ENCODE measurements at places on chromosomes 2 and 18.

- no peak for DNase-seq
These were observed 31.2 kb downstream of the TFCP2L1 start for GRCh38 chr2:121253674-121254240.

GRCh38 chr2:96642564-96643360 is at the start of gene FER1L5:
Gene FER1L5, plus strand, starts transcription at chr2:96642764. Its CDS starts 73 bp downstream, at chr2:96642837.
- peak; percentile 79 for DNase-seq

- DNase-seq: no peak
These were observed 83.8 kb upstream of the ARL4C start for GRCh38 chr2:234580686-234581085.

- DNase-seq: peak; percentile 72
These were observed 105.4 kb downstream of the QPCT start for GRCh38 chr2:37449761-37450296.

GRCh38 chr18:28040716-28041115 is 136.2 kb downstream of the CDH2 start:
- DNase-seq: no peak

GRCh38 chr18:27887287-27887686 is 289.6 kb downstream of the CDH2 start:
- peak; percentile 21 for DNase-seq

DNA sequence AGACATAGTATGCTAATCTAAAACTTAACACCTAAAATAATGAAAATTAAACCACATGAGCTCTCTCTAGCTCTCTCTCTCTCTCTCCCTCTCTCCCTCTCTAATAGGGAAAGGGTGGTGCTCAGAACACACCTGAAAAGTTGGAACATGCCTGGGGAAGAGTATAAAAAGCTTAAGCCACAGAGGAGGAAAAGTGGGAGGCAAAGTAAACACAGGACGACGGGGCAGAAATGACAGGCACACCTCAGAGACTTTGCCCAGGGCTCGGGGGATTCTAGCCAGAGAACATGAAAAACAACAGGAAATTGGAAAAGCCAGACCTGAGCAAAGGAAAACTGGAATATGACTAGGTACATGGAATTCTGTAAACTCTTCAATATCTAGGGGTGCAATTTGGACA is 666.1 kb downstream of the BCL11A start:
- DNase-seq: no peak

Measured in fibroblast of upper back skin (primary cell).